ENCODE measurements at places on chromosomes 1 and 21. TPM values are rescaled to one million over a fixed set of nuclear protein-coding genes. Genes with fewer than 3 reads are reported as not detected.
A peak's percentile ranks its signal among the peaks of the same experiment; 100 is the strongest.

HMGCS2 gene
- total RNA-seq, result not detected

MCOLN2 gene
- total RNA-seq, result 12.6 TPM

CCDC18 gene
- 22.6 TPM for total RNA-seq

SELP gene
- total RNA-seq, result 0.47 TPM

DISP1 gene
- 2.9 TPM for total RNA-seq

CHODL gene
- not detected for total RNA-seq

DNA sequence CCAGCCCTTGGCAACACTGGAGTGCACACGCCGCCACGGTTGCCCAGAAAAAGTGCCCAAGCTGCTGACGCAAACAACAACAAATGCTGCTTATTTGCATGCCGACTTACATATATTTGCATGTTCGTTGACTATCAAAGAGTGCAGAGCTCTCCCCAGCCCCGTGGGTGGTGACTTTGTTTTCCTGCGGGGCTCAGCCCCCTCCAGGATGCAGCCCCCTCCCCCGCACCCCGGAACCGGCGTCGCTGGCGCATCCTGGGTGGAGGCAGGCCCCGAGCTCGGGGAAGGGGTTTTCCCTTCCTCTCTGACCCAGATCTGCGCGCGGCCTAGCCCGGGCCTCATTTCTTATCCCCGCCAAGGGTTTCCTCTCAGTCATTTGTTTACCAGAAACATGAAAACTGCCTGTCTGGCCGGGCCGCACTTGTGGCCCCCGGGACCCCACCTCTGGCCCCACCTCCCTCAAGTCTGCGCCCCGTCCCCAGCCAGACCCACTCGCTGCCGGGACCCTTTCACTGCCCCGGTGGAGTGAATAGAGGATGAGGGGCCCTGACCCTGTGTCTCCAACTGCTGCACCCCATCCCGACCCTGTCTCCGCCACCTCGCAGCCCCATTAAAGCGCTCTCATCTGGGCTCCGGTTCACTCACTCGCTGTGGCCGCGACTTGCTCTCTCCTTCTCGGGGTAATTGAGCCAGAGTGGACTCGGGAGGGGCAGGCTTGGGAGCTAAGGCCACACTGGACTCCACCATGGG is 5.5 kb downstream of the TNFRSF25 start:
- no peak for DNase-seq

- no peak for DNase-seq
These were observed 31.8 kb downstream of the ZNF644 start for GRCh38 chr1:90989990-90990389.

DNA sequence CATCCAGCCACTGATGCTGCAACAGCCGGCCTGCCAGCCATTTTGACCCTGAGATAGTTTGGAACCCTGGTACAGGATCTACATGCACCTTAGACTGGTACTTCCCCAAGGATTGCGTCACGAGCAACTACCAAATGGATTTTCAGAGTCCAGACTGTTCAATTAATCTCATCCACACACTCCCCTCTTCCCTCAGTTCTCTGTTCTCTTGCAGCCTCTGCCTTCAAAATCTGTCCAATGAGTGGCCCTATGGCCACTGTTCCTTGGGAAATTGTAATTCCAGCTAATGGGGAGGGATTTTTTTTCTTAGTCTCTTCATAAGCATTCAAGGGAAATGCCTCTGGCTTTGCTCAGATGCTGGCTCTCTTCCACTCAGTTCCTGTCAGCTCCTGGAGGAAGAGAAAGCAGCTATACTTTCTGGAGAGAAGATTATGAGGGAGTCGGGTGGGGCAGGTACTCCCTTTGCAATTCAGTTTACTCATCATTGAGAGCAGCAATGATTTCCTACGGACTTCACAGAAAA is 19.8 kb upstream of the UAP1 start:
- DNase-seq, result no peak

- DNase-seq, result no peak
These were observed 599.0 kb downstream of the KIF26B start for GRCh38 chr1:245753807-245754206.

GRCh38 chr1:90964444-90965035 is 57.3 kb downstream of the ZNF644 start:
- no peak for DNase-seq

DNA sequence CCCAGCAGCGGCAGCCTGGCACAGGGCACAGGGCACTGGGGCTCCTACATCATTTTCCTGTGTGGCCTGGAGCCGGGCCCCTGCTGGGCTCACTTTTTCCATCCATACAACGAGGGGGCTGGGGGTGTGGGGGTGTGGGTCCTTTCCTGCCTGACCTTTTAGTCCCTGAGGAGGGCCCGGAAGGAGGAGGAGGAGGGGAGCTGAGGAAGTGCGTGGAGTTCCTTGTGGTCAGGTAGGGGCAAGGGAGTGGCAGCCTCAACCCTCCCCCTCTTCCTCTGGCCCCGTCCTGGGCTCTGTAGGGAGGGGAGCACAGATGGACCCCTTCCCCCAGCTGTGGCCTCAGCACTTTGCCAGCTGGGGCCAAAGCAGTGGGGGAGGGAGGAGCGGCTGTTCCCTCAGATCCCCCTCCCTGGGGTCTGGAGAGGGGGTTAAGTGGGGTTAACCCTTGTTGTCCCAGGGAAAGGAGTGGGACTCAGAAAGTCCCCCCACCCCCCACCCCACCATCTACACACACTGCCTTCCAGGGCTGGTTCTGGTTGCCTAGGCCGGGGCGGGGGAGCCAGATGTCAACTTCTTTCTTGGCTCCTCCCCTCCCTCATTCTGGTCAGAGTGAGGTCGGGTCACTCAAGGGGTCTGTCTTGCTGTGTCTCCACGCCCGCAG is 5.7 kb downstream of the NTRK1 start:
- DNase-seq, result no peak

- no peak for DNase-seq
These were observed 43.7 kb downstream of the NIBAN1 start for GRCh38 chr1:184930645-184931044.

GRCh38 chr21:38039841-38040240 is 123.6 kb upstream of the KCNJ6 start:
- no peak for DNase-seq

- DNase-seq, result peak; percentile 64
These were observed at the start of gene RGL1 for GRCh38 chr1:183804916-183805841. RGL1 (plus strand) TSS chr1:183805120; CDS start chr1:183805298, 178 bp downstream.

- no peak for DNase-seq
These were observed 15.4 kb downstream of the CCDC17 start for GRCh38 chr1:45608175-45609156.

DNA sequence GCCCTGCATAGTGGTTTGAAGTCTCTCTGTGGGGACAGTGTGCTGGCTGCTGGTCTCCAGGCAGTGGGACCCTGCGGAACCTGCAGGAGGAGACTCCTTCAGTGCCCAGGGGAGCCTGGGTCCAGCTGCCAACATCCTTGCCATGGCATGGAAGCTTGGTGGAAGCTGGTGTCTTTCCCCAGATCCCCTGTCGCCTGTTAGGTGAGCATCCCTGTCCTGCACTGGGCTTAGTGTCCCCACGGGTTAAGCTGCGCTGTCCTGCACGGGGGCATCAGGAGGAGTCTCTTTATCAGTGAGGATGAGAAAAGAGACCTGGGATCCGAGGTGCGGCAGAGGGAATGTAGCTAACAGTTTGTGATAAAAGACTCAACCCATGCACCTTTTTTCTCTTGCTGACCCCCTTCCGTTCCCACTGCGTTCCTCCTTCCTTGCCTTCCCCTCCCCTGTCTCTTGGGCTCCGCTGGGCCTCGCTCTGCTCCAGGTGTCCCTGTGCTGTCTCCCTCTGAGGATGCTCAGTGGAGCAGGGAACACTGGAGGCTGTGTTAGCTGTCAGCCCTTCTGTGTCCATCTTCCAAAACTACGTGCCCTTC is 59.3 kb downstream of the SLC37A1 start:
- DNase-seq, result no peak

DNA sequence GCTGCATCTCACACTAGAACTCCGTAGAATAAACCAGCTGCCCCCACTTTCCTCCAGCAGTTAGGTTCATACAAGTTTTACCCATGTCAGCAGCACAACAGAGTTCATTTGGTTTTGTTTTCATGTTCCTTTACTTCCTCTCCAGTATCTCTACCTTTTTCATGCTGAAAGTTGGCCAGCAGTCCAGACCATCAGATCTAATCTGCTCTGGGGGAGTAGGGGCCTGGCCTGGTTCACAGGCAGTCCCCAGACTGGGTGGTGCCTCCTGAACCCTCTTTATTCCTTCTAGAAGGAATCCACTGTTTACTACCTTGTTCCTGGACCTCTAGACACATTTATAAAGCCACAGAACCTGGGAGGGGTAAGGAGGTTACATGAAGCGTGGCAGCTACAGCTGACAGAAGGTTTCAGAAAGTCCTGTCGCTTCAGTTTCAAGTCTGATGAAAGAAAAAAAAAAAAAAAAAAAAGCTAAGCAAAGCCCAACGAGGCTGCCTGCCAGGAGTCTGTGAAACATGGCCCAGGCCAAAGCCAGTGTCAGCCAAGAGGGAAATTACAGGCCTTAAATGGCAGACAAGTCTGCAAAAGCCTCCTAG is 184.6 kb upstream of the JUN start:
- DNase-seq, result no peak

DNA sequence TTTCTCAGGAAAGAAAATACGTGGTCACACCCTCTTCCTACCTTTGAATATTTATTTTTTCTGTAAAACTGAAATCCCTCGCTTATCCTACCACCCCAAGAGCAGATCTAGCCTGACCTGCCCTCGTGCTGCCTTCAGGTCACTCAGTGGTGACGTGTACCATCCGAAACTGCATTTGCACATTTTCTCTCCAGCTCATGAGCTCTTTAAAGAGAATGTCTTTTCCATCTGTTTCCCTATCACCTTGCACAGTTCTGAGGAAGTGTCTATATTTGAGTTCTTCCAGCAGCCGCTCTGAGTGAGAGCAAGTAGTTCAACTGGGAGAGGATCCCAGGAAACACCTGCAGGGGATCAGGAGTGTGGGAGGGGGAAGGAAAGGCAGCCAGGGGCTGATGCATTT is 91.7 kb downstream of the OMA1 start:
- DNase-seq, result no peak

Data from Calu3 (cell line).